ENCODE measurements at places on chromosomes 2 and 18.
A peak's percentile ranks its signal among the peaks of the same experiment; 100 is the strongest.

DNA sequence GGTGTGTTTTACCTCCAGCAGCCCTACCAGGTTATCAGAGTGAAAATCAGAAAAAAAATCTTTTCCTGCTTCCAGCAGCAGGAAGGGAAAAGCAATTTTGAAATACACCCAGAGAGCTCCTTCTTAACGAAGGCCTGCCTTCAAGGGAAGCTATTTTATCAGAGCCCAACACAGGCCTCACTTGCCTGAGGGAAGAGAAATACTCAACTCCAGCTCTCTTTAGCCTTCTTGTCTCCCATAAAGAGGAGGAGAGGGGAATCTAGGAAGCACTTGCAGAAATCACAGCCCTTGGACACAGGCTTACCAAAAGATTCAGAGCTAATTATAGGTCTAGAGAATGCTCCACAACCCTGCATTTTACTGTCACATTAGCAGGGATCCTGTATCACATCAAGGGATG lies 896.1 kb upstream of the CNTNAP5 start:
- DNase-seq: no peak

- DNase-seq: no peak
Measured at GRCh38 chr2:205683502-205684367, 1.4 kb downstream of the NRP2 start.

- no peak for DNase-seq
Measured at GRCh38 chr2:108921096-108922030, 67.7 kb downstream of the EDAR start.

GRCh38 chr2:17322461-17322860 lies 195.8 kb downstream of the RAD51AP2 start:
- no peak for DNase-seq

- no peak for DNase-seq
Measured at GRCh38 chr2:69755862-69756467, 14.0 kb downstream of the ANXA4 start.

- DNase-seq: no peak
Measured at GRCh38 chr2:118056165-118056534, 32.1 kb upstream of the INSIG2 start.

GRCh38 chr2:27313882-27314645 lies 5.8 kb upstream of the UCN start:
- no peak for DNase-seq

- no peak for DNase-seq
Measured at GRCh38 chr2:8884812-8885211, 47.4 kb upstream of the KIDINS220 start.

DNA sequence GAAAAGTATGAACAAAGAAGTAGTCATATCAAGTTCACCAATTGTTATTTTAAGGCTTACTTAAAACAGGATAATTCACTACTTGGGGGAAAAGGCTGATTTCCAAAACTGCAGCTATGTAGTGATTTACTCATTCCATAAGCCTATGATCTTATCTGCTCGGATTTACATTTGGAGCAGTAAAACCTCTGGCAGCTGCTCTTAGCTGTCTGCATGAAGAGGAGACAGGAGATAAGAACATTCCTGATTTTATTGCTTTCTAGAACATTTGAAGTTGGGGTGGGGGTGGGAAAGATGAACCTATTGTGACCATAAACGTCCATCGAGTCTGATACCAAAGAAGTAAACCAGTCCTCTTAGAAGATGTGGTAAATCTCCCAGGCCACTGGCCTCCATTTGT lies 120.9 kb downstream of the MMADHC start:
- no peak for DNase-seq

- no peak for DNase-seq
Measured at GRCh38 chr18:63307551-63308200, 11.9 kb downstream of the BCL2 start.

- DNase-seq: no peak
Measured at GRCh38 chr2:143828763-143829537, 691.0 kb downstream of the ZEB2 start.

DNA sequence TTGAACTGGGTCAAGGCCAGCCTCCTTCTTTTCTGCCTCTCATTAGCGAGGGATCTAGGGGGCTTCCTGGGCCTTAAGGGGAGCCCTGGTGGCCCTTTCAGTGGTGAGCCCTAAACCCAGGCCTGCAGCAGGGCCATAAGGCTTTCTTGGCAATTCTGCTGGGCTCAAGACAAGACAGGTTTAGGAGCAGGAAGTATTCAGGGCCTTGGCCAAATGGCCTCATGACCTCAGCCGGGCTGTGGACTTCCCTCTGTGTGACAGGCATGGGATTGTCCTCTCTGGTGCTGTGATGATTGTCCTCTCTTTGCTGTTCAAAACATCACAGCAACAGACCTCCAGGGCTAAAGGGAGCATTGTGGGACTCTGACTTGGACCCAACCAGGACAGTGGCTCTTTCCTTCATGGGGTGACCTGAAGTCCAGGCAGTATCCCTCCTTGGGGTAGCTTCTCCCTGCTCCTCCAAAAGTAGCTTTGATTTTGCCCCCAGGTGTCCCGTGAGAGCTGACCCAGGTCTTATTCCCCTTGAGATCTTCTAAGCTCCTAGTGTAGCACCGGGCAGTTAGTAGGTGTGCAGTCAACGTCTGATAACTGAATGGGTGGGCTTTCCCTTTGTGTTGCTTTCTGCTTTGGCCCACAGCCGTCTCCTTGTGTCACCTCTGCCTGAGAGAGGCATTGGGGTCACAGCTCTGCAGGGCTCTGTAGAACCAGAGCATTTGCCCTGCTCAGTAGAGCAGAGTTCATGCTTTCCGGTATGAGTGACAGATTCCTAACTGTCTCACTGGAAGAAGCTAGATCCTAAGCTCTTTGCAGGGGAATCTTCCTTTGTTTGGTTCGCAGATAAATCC lies 14.7 kb downstream of the FOSL2 start:
- no peak for DNase-seq

DNA sequence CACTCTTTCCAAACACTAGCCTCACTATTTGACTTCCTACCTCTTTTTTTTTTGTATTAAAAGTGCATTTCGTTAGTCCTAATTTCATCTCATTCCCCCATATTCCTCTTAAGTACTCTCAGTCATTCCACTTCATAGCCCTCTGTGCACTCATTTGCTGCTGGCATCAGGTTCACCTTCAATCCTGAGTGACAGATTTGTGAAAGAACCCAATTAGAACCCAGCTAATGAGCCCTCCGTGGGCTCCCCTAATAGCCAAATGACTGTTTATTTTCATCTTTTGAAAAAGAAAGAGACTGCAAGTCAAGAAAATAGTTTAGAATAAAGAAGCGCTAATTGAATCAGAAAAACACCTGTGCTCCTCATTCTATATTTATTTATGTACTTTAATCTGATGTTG lies 512.1 kb upstream of the LRATD1 start:
- DNase-seq: no peak

DNA sequence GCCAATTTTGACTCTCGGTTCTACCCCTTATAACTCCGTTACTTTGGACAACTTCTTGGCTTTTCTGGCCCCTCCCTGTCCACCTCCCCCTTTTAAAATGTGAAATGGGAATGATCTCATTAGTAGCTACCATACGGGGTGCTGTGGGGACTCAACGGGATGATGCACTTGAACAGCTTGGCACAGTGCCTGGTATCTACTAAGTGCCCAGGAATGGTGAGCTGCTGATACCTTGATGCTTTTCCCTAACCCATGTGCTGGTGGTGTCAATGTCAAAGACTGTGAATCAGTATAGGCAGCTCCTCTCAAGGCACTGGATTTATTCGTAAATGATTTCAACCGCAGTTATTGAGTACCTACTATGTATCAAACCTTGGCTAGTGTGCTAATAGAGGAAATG lies 204.2 kb downstream of the LOXHD1 start:
- DNase-seq: no peak

GRCh38 chr2:203720915-203721672 lies 14.7 kb downstream of the CD28 start:
- DNase-seq: no peak

DNA sequence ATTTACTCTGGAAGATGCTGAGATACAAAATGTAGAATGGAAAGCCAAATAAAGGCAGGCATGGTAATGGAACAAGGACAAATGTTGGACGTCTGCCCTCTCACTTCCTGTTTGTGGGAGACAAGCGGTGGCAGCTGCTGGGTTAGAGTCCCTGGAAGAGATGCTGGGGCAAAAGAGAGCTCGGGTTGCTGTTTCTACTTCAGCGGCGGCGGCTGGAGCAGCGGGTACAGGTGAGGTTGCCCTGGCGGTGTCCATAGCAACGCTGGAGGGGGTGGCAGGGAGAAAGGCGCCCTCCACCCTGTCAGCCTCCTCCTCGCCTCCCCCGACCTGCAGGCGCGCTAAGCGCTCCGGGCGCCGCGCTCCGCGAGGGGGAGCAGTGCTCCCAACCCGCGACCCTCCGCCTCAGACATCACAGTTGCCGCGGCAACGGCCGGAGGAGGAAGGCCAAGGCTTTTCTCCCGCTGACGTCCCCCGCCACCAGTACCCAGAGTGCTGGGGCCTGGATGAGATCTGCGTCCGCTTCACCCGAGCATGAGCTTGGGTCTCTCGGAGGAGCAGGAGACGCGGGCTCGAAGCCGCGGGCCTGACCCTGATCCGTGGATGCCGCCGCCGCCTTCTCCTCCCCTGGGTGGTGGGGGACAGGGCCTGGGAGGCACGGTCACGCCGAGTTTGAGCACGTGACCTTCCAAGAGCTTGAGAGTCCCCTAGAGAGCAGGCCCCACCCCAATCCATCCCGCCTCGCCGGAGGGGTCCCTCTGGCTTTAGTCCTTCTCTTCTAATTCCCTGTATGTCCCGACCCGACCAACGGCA lies 65.6 kb downstream of the NOL4 start:
- no peak for DNase-seq

GRCh38 chr18:24212939-24213338 lies 74.1 kb downstream of the CABYR start:
- peak; percentile 49 for DNase-seq

GRCh38 chr18:77651441-77651840 lies 401.8 kb downstream of the GALR1 start:
- no peak for DNase-seq

- no peak for DNase-seq
Measured at GRCh38 chr2:147884830-147885229, 40.0 kb downstream of the ACVR2A start.

DNA sequence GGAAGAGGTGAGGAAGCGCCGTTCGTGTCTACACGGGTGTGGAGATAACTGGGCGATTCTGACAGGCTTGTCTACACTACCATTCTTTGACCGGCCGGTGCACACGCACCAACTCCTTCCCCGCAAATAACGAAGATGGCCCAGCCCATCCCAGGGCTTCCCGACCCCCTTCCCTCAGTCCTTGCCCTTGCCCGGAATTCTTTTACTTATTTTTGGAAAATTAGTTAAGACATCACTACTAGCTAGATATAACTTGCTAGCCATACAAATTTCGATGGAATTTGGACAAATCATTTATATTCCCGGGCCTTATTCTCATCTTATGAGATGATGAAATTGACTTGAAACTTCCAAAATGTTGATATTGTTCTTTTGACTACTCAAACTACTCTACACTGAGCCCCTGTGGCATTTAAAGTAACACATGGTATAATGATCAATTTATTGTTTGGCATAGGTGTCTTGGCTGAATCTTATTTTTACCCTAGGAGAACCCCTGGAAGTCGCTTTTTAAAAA lies 1.3 kb downstream of the ERICH2 start:
- DNase-seq: no peak

DNA sequence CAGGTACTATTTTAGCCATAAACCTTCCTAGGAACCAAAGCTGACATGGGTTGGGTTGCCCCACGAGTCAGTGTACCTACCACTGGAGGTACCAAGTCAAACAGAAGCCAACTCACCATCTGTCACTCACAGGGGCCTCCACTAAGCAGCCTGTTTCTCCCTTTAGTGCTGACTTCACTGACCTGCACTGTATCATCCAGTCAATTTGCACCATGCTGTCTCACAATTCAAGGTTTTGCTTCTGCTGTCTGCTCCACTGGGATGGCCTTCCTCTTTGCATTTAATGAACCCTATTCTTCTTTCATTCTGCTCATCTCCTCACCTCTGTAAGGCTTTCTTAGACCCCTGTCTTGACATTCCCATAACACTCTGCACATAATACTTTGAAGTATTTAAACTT lies 47.2 kb downstream of the EIF2AK3 start:
- no peak for DNase-seq

GRCh38 chr2:219155054-219155644 lies 5.5 kb downstream of the NHEJ1 start:
- peak; percentile 69 for DNase-seq

GRCh38 chr2:109371481-109372170 lies 242.1 kb downstream of the SEPTIN10 start:
- no peak for DNase-seq

GRCh38 chr2:20474757-20475566 lies 28.1 kb downstream of the RHOB start:
- no peak for DNase-seq

- no peak for DNase-seq
Measured at GRCh38 chr2:156189584-156189983, 142.9 kb downstream of the NR4A2 start.

- DNase-seq: no peak
Measured at GRCh38 chr2:47086054-47086471, 69.0 kb downstream of the STPG4 start.

DNA sequence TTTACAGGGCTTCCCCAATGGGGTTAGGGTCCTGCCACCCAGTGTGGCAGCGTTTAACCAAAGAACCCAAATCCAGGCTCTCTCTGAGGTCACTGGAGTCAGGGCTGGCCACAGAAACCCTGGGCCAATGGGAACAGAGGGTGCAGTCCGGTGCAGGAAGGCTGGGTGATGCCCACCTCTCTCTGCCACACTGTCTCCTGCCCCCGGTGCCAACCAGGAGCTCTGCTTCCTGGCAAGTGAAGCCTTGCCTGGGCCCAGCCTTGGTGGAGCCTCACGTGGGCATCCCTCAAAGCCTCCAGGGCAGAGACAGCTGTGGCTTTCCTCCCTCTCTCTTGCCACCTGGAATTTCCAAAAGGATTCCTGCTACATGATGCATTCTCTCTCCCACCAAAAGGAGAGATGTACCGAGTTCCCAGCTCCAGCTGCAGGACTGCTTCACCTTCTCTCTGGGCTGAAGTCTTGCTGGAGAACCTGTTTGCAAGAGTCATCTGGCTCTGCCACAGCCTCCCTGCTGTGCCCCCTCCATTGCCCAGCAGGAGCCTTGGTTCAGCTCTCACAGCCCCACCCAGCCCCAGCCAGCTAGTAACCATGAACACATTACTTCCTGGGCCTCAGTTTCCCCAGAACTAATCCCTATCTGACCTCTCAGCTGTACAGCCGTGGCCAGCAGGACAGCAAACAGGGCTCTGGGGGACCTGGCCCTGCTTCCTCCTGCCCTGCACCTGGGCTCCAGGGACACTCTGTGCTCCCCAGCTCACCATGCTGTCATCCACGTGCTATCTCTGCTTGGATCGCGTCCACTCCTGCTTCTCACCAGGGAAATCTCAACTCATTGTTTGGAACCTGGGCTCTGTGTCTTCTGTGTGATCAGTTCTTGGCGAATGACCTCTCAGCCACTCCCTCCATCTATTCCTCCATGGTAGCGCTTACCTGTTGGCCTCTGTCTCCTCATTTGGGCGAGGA lies 43.4 kb downstream of the KCNF1 start:
- no peak for DNase-seq

- no peak for DNase-seq
Measured at GRCh38 chr2:71559080-71559827, 105.9 kb downstream of the DYSF start.

DNA sequence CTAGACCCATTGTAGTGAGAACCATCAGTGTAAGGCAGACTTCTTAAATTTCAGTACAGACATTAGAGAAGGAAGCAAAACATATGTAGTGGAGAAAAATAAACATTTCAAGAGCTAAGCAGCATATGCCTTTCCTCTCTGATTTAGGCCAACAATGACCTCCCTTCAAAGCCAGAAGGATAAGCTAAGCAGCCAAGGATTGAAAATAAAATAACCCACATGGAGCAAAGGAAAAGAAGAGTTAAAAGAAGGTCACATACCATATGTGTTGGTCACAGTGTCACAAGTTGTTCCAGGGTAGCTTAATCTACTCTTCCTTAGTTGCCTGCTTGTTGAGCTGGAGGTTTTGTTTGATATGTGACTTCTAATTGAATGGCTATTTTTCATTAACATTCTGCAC lies 15.6 kb upstream of the LAMA1 start:
- no peak for DNase-seq
